GM23248 (cell line): ENCODE measurements at places on chromosomes 2 and 18. TPM values are rescaled to one million over a fixed set of nuclear protein-coding genes. Genes with fewer than 3 reads are reported as not detected.

MPP4 gene
- 3.8 and 5.3 TPM in 2 replicates for total RNA-seq

DNA sequence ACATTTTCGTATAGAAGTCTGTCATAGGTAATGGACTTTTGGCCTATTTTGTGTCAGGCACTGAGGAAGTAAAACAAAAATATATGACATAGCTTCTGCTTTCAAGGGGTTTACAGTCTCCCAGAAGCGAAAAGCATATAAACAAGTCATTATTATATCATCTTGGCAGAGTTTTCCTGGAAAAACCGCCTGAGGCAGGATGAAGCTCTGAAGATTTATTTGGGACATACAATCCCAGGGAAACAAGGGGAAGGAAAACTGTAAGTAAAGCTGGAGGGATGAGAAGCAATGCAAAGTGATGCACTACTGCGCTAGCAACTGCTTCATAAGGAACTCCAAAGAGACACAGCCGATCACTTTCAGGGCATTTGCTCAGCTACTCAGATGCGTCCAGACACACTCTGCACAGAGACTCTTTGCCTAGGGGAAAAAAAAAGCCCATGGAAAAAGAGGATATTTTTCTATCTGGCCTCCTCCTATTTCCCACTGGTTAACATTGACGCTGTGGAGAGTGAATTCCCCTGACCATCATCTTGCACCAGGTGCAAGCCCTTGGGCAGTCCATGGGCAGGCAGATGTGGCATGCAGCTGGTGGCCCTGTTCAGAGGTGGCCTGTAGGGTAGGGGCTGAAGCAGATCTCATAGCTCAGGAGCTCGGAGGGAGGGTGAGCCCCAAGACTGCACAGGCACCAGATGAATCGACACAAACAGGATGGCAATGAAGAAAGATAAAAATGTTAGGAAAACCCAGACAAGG, 158.1 kb downstream of the METTL4 start:
- no peaks in the 10 kb centered on the region for H3K36me3 ChIP-seq
- H3K4me3 ChIP-seq: no peak overlapping the region
- H3K4me1 ChIP-seq: peaks cover 26% of the 10 kb centered on the region
- H3K27ac ChIP-seq: no peak overlapping the region
- DNase-seq: no peak

- DNase-seq: no peak
- no peaks in the 10 kb centered on the region; the same call in 1 of the 2 replicates for H3K27me3 ChIP-seq
- H3K4me1 ChIP-seq: peaks cover 22% of the 10 kb centered on the region
- H3K36me3 ChIP-seq: no peaks in the 10 kb centered on the region
- no peak overlapping the region for H3K27ac ChIP-seq
Observed at GRCh38 chr2:71797035-71797810, 343.9 kb downstream of the DYSF start.

- no peaks in the 10 kb centered on the region for H3K36me3 ChIP-seq
- peaks cover 6% of the 10 kb centered on the region for H3K4me1 ChIP-seq
- peak overlapping the region; percentile 77 for H3K4me3 ChIP-seq
Observed at GRCh38 chr2:70143314-70144150, 47.3 kb downstream of the C2orf42 start.

CBLN2 gene
- not detected in 2 replicates for total RNA-seq

- no peak overlapping the region for H3K4me3 ChIP-seq
- H3K4me1 ChIP-seq: peaks cover 18% of the 10 kb centered on the region
- no peaks in the 10 kb centered on the region for H3K27me3 ChIP-seq
- DNase-seq: no peak
Observed at GRCh38 chr2:203645831-203646230, 60.6 kb upstream of the CD28 start.

GRCh38 chr18:6927153-6927552, 190.4 kb downstream of the LAMA1 start:
- no peaks in the 10 kb centered on the region for H3K4me1 ChIP-seq
- DNase-seq: no peak
- no peak overlapping the region for H3K4me3 ChIP-seq
- no peaks in the 10 kb centered on the region for H3K27me3 ChIP-seq
- no peaks in the 10 kb centered on the region for H3K36me3 ChIP-seq

DNA sequence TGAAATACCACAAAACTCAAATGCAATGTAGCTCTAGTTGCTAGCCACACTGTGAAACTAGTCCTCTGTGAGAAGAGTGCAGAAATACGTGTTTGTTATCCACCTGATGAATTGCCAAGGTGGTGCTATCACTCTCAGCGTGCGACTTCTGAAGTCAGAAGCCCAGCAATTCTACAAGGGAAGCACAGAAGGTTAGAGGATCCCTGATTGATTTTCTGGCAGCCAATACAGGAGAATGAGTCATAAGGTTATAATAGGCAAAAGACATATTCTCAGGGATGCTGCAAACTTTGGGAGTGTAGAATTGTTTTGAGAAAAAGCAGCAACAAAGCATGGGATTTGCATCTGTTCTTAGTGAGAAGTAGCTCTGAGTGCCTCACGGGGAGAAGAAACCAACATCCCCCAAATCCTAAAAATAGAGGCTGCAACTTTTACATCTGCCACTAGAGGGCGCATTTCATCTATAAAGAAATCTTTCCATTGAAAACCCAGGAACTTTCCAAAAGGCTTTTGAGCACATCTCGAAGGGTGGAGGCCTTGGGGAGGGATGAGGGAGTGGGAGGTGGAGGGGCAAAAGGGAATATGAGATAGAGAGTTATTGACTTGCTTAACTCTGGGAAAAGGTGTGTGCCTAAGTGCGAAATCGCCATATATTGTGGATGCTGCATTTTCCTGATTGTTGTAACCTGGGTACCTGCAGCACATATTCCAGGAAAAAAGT, 78.0 kb downstream of the TMEM182 start:
- DNase-seq: peak; percentile 53
- no peaks in the 10 kb centered on the region; the same call in 1 of the 2 replicates for H3K27me3 ChIP-seq
- H3K36me3 ChIP-seq: no peaks in the 10 kb centered on the region
- no peak overlapping the region for H3K4me3 ChIP-seq
- H3K4me1 ChIP-seq: no peaks in the 10 kb centered on the region

GULP1 gene
- total RNA-seq: 11.1 and 11.9 TPM in 2 replicates

DNA sequence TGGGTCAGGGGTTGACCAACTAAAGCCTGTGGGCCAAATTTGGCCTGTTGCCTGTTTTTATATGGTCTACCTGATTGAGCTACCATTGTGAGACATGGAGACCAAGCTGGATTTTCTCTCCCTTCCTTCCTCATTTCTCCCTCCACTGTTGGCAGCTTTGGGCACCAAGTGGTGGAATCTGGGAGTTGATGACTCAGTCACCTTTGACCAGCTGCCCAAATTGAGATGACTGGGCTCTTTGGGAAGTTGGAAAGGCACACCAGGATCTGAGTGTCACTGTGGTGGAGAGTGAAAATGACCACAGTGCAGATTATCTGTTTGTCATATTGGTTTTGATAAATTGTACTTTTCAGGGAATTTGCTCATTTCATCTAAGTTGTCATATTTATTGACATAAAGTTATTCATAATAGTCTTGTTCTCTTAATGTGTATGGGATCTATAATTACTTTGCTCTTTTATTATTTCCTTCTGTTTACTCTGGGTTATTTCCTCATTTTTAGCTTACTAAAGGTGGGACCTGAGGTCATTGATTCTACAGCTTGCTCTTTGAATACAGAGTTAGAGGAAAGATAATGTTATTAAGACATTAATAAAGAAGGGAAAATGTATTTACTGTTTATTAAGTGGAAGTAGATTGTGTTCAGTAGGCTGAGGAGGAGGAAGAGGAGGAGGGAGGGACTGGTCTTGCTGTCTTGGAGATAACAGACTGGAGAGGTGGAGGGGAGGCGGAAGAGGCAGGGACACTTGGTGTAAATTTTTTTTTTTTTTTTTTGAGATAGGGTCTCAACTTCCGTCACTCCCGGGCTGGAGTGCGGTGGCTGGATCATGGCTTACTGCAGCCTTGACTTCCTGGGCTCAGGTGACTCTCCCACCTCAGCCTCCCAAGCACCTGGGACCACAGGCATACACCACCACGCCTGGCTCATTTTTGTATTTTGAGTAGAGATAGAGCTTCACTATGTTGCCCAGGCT, 31.8 kb downstream of the AGFG1 start:
- no peaks in the 10 kb centered on the region for H3K27me3 ChIP-seq
- DNase-seq: peak; percentile 88
- H3K36me3 ChIP-seq: no peaks in the 10 kb centered on the region
- H3K27ac ChIP-seq: peak overlapping the region; percentile 61
- peaks cover 27% of the 10 kb centered on the region for H3K4me1 ChIP-seq

RMDN2 gene
- 2.5 and 5.8 TPM in 2 replicates for total RNA-seq

- no peak overlapping the region for H3K27ac ChIP-seq
- H3K27me3 ChIP-seq: no peaks in the 10 kb centered on the region
- no peak overlapping the region for H3K4me3 ChIP-seq
- H3K4me1 ChIP-seq: no peaks in the 10 kb centered on the region
Observed at GRCh38 chr18:73352546-73352945, 484.8 kb upstream of the NETO1 start.

SLC4A5 gene
- 0.32 and 0.38 TPM in 2 replicates for total RNA-seq

- no peak overlapping the region for H3K4me3 ChIP-seq
- DNase-seq: peak; percentile 6
- peaks cover 66% of the 10 kb centered on the region for H3K27me3 ChIP-seq
- no peak overlapping the region for H3K27ac ChIP-seq
Observed at GRCh38 chr2:136116151-136116812, 1.7 kb downstream of the CXCR4 start.

DNA sequence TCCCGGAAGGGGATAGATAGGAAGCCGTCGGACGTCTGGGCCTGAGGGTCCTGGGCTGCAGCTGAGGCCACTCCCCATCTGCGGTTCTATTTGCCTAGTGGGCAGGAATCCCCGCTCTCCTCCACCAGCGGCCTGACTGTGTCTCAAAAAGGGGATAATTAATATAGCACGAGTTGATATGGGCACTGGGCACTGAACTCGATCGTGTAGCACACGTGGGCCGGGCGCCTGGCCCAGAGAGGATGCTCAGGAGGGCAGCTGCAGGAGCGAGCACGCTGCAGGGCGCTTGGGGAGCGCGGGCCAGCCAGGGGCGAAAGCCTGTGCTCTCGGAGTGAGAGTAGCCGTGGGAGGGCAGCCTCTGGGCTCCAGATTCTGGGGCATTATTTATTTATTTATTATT, 8.8 kb upstream of the GBX2 start:
- no peaks in the 10 kb centered on the region for H3K36me3 ChIP-seq
- H3K4me3 ChIP-seq: no peak overlapping the region
- H3K27me3 ChIP-seq: peaks cover 32% of the 10 kb centered on the region
- H3K4me1 ChIP-seq: peaks cover 28% of the 10 kb centered on the region
- no peak overlapping the region for H3K27ac ChIP-seq

DNA sequence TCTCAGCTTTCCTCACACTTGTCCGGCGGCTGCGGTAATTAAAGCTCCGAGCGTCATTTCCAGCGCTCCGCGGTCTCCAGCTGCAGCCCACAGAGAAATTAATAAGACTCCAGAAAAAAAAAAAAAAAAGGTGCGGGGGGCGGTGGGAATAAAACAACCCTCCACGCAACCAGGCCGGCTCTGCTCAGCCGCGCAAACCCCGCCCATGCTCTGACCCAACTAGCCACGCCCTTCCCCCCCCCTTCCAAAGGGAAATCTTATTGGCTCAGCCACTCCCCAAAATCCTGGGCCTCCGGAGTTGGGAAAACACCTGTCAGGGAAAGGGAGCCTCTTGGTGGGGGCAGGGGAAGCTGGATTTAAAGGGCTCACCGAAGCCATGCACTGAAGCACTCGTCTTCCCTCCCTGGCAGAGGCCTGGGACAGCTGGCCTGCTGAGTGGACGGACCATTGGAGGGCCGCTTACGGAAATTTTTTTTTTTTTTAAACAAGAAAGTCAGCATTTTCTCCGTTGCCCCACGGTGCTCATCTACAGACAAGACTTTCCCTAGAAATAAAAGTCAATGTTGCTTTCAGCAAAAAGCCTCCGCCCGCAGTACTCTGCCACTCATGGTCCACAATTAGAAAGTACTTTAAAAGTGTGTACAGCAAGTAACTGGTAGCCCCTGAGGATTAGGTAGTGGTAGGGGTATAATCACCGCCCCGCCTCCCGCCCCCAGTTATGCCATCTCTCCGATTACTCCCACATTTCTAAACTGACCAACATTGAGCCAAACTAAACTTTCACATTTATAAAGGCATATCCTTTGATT, 674 bp upstream of the ERBB4 start:
- no peaks in the 10 kb centered on the region for H3K4me1 ChIP-seq
- no peaks in the 10 kb centered on the region for H3K36me3 ChIP-seq
- no peak overlapping the region for H3K27ac ChIP-seq
- H3K4me3 ChIP-seq: peak overlapping the region; percentile 76

DNA sequence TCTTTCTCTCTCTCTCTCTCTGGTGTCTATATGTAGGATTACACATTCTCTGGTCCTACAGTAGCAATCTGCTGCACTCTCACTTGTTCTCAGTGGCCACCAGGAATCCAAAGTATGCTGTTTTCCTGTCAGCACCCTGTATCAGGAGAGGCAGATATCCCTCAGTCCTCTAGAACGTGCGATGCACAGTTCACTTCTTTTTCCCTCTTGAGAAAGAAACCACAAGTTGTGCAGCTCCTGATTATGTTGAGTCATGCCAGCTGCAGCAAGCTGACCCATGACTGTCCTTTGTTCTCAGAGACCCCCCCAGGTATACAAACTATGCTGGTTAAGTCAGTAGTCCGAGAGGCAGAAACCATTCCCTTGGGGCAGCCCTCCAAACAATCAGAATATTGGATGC, 54.6 kb downstream of the LANCL1 start:
- no peaks in the 10 kb centered on the region for H3K4me1 ChIP-seq
- no peaks in the 10 kb centered on the region for H3K36me3 ChIP-seq
- H3K27ac ChIP-seq: no peak overlapping the region
- H3K4me3 ChIP-seq: no peak overlapping the region
- peak; percentile 23 for DNase-seq

- no peak overlapping the region for H3K4me3 ChIP-seq
- H3K4me1 ChIP-seq: no peaks in the 10 kb centered on the region
- DNase-seq: no peak
Observed at GRCh38 chr2:2172516-2172915, 158.6 kb downstream of the MYT1L start.

- no peaks in the 10 kb centered on the region for H3K27me3 ChIP-seq
- peaks cover 69% of the 10 kb centered on the region for H3K4me1 ChIP-seq
- H3K4me3 ChIP-seq: no peak overlapping the region
- no peak overlapping the region for H3K27ac ChIP-seq
Observed at GRCh38 chr2:216555274-216555673, 56.6 kb downstream of the RPL37A start.

TEKT4 gene
- total RNA-seq: not detected in 2 replicates

NT5C1B gene
- total RNA-seq: not detected in 2 replicates

DNA sequence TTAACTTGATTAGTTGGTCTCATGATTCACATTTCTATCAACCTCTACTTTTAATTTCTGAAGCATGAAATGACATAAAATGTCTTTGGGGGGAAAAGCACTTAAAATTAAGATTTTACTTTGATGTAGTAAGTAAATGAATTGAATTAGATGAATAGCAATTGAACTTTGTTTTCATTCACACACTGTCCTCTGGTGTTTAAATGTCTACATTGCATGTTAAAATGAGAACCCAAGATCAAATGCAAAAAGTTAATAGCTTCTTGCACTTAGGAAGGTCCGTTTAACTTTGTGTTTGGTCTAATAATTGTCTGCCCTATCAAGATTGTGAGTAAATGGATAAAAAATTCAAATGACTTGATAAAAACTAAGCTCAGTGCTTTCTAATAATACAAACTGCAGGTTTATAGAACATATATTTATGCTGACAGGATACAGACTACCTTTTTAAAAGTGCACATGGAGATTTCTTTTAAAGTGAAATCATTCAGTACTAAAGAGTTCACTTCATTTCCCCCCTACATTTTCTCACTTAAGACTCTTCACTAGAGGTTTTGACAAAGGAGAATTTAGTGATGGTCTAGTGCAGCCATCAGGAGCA, 156.2 kb upstream of the NABP1 start:
- no peak overlapping the region for H3K4me3 ChIP-seq
- H3K36me3 ChIP-seq: no peaks in the 10 kb centered on the region
- H3K4me1 ChIP-seq: no peaks in the 10 kb centered on the region
- no peak overlapping the region for H3K27ac ChIP-seq
- peak; percentile 52 for DNase-seq
- no peaks in the 10 kb centered on the region for H3K27me3 ChIP-seq

GRCh38 chr2:84474176-84474575, 15.1 kb upstream of the SUCLG1 start:
- no peaks in the 10 kb centered on the region for H3K4me1 ChIP-seq
- H3K36me3 ChIP-seq: no peaks in the 10 kb centered on the region
- no peaks in the 10 kb centered on the region for H3K27me3 ChIP-seq
- no peak overlapping the region for H3K27ac ChIP-seq
- DNase-seq: no peak
